ENCODE measurements at places on chromosomes 4 and X.

DNA sequence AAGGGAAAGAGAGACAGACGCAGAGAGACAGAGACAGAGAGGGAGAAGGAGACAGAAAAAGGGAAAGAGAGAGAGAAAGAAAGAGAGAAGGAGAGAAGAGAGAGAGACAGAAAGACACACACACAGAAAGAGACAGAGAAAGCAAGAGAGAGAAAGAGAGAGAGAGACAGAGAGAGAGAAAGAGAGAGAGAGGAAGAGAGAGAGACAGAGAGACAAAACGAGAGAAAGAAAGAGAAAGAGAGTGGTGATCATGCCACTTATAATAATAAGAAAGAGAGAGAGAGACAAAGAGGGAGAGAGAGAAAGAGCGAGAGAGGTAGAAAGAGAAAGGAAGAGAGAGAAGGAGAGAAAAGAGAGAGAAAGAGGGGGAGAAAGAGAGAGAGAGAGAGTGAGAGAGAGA is 51.4 kb downstream of the SHOX start:
- DNase-seq: no peak

- DNase-seq: no peak
These were observed 6.3 kb upstream of the AP1S2 start for GRCh38 chrX:15860921-15861320.

- DNase-seq: peak; percentile 21
These were observed 14.8 kb upstream of the TRIM60 start for GRCh38 chr4:165016971-165017370.

- no peak for DNase-seq
These were observed 289.5 kb downstream of the GLUD2 start for GRCh38 chrX:121336831-121337421.

GRCh38 chr4:82753725-82754410 is 44.7 kb downstream of the SCD5 start:
- no peak for DNase-seq

All from H4 (cell line).